ENCODE measurements at places on chromosomes 13 and 19.

- DNase-seq: no peak
Observed at GRCh38 chr13:45907503-45907902, 56.0 kb upstream of the SIAH3 start.

GRCh38 chr13:27393101-27393500 lies 31.3 kb upstream of the GTF3A start:
- no peak for DNase-seq

DNA sequence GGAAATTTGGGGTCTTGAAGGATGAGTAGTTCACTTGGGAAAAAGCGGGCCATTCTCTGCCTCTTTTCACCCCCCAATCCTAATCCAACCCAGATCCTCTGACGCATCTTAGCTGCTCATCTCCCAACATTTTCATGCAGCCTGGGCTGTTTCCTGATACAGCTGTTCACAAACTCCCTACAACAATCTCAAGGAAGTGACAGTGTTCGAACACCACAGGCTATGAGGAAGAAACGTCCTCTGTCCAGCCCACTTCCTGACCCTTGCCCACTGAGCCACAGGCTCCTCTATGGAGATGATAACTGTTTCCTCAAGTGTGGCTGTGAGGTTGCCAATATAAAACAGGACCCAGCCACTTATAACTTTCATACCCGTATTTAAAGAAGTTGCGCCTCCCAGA lies 16.2 kb downstream of the LMTK3 start:
- no peak for DNase-seq

DNA sequence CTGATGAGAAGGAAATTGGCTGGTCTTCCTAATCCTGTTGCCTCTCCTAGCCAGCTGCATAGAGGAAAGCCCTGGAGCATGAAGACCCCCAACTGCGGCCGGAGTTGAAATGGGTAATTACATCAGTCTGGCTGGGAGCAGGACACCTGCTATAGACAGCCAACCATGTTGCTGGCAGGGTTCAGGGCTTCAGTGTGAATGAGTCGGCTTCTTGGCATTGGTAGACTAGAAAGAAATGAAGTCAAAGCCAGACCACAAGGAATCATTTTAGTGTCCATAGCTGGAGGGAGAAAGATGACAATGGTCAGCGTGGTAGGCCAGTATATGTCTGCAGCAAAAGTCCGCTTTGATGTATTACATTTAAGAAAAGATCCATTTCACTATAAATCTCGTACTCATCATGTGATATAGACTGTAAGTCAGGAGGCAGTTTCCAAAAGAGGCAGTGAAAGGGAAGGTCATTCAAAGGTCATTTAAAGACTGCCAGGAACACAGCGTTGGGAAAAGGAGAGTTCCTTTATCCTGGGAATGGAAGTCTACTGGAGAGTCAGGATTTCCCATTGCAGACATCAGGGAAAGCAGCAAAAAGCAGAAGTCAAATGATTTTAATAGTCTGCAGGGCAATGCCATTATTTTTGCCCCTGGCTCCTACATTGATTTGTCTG lies 262.7 kb downstream of the DNAJC15 start:
- DNase-seq: no peak

DNA sequence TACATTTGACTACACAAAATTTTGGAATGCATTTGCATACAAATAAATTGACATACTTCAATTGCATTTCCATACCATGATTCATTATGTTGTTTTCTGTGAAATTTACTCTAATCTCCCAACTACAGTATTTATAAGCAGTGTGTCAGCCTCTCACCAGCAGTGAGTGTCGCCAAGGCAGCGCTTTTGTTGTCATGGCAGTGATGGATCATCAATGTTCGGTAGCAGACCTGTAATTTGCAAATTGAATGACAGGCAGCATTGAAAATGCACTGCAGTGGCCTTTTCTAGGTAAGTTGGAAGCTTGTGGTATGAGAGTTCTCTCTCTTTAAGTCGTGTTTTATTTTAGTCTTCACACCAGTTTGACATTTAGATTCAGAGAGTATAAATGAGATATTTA lies 534.1 kb downstream of the PCDH17 start:
- no peak for DNase-seq

DNA sequence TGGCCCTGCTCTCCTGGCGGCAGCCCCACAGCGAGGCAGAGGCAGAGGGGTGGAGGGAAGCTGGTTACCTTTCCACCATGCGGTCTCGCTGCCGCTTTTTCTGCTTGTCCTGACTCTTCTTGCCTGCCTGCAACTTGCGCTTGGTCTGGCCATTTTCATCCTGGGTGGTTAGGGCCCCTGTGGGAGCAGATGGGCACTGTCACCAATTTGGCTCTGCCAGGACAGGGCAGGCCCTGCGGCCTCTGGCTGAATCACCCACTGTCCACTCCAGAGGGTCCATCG lies 19.6 kb upstream of the AKAP8 start:
- no peak for DNase-seq
